CD4-positive, CD25-positive, alpha-beta regulatory T cell (primary cell): ENCODE measurements at places on chromosomes 16 and 17. TPM values are rescaled to one million over a fixed set of nuclear protein-coding genes. Genes with fewer than 3 reads are reported as not detected.

CNOT1 gene
- polyA plus RNA-seq, result 79.0 TPM

SULT1A3 gene
- not detected for polyA plus RNA-seq

ZNF764 gene
- 4.8 TPM for polyA plus RNA-seq

TMED6 gene
- polyA plus RNA-seq, result 0.20 TPM

PLXDC1 gene
- polyA plus RNA-seq, result 1.7 TPM

ABCC6 gene
- 0.25 TPM for polyA plus RNA-seq

CACNG4 gene
- not detected for polyA plus RNA-seq

IRF8 gene
- polyA plus RNA-seq, result 4.4 TPM

P2RX5 gene
- 21.0 TPM for polyA plus RNA-seq

ACLY gene
- 50.3 TPM for polyA plus RNA-seq

DNA sequence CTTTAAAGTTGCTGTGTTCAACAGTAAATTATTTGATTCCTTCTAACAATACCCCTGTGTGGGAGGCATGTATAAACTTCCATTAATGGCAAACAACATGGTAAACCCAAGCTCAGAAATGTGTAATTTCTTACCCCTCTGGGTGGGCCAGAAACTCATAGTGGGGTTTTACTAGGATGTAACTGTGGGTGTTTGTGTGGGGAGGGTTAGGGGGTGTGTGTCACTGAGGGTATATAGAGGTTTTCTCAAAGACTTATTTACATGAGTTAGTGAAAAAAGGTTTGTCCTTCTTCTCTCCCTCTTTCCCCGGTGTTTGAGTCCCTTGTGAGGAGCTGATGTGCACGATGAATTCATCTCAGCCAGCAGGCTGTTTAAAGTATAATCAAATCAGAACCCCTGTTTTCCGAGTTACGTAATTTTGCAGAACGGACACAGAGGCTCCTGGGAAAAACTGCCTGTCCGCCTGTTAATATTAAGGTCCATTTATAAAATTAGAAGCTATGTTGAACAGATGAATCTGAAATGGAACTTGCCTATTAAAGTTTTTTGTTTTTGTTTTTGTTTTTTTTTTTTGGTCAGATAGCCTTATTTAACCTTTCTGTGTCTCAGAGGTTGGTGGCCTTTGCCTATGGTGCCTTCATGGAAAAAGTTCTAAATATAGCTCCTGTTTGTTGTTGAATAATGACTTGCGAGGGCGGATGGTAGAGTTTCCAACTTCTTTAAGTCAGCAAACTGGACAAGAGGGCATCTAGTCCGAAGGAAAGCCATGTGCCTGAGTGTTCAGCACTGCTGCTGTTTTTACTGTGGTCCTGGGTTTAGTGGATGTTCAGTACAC is 73.3 kb downstream of the MSI2 start:
- no peak for DNase-seq

- DNase-seq, result no peak
These were observed 16.3 kb downstream of the ADAD2 start for GRCh38 chr16:84207251-84207650.

DNA sequence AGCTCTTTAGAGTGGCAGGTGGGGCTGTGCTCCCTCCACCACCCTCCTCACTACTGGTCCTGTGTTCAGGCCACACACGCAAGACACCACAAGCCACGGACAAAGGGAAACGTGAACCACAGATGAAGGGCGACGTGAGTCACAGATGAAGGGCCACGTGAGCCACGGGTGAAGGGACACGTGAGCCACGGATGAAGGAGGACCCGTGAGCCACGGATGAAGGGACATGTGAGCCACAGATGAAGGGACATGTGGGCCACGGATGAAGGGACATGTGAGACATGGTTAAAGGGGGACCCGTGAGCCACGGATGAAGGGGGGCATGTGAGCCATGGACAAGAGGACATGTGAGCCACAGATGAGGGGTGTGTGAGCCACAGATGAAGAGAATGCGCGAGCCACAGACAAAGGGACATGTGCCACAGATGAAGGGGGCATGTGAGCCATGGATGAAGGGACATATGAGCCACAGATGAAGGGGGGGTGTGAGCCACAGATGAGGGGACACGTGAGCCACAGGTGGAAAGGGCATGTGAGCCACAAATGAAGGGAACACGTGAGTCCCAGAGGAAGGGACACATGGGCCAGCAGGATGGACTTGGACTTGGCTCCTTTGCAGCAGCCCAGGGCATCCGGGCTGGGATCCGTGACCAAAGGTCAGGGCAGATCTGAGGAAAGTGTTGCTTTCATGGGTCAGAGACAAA is 15.6 kb downstream of the ZNF469 start:
- DNase-seq, result no peak

GRCh38 chr17:32569171-32570080 is 82.6 kb downstream of the CDK5R1 start:
- no peak for DNase-seq

- DNase-seq, result no peak
These were observed 3.2 kb downstream of the GAS7 start for GRCh38 chr17:10195090-10195805.

DNA sequence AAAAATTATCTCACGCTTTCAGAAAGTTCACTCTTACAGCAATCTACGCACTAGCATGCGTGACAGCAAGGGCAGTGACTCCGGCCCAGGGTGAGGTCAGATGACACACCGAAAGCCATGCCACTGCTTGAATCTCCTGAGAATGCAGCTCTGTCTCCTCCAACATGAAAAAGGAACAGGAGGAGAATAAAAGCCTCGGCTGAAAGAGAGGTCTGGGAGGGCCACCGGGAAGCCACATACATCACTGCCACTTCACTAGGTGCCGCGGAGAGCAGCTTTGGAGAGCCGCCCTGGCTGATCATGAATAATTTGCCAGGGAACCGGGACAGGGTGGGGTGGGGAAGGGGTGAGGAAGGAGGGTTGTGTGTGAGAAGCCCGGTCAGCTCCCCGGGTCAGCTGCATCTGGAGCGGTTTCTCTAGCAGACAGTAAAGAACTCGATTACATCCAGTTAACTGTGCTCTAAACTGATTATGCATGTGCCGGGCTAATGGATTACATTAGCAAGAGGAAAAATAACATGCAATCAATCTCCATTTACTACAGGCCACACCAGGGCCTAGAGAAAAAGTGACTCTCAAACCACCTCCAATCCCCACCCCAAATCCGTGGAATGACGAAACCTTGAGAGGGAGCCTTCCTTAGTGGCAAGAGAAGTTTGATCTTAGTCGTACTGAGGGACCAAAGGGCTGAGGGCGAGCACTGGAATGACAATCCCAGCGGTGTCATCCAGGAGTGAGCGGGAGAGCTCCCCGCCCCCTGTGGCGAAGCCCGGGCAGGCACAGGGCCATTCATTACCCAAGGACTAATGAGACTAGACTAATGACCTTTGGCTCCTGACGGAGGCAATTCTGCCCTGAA is 100.3 kb downstream of the ZFHX3 start:
- DNase-seq, result no peak

DNA sequence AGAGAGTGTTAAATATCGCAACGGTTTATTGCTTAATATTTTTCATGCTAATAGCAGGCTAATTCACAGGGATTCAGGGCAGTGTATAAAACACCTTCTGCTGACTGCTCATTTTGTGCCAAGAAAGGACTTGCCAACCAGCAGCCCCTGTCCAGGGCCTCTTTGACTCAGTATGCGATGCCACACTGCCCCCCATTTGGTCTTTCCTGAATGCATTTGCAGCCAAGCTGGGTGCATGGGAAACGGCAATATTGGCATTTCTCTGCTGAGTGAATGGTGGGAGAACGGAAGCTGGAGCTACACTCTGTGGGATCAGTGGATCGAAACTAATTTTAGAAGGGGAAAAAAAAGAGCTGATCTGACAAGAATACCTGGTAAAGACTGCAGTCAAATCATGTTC is 152.9 kb upstream of the C16orf82 start:
- no peak for DNase-seq

DNA sequence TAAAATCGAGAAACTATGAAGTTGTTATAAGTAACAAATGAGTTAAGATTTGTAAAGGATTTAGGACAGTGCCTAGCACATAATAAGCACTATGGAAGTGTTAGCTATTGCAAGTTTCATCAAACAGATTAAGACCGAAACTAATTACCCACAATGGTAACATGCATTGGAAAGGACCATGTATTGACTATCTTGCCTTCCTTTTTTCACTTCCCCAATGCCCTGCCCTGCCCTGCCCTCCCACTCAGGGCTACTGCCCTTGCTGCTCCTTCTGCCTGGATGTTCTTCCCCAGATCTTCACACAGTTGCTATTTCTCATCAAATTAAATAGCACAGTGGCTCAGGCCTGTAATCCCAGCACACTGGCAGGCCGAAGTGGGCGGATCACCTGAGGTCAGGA is 202.1 kb upstream of the PSMD7 start:
- DNase-seq, result no peak

DNA sequence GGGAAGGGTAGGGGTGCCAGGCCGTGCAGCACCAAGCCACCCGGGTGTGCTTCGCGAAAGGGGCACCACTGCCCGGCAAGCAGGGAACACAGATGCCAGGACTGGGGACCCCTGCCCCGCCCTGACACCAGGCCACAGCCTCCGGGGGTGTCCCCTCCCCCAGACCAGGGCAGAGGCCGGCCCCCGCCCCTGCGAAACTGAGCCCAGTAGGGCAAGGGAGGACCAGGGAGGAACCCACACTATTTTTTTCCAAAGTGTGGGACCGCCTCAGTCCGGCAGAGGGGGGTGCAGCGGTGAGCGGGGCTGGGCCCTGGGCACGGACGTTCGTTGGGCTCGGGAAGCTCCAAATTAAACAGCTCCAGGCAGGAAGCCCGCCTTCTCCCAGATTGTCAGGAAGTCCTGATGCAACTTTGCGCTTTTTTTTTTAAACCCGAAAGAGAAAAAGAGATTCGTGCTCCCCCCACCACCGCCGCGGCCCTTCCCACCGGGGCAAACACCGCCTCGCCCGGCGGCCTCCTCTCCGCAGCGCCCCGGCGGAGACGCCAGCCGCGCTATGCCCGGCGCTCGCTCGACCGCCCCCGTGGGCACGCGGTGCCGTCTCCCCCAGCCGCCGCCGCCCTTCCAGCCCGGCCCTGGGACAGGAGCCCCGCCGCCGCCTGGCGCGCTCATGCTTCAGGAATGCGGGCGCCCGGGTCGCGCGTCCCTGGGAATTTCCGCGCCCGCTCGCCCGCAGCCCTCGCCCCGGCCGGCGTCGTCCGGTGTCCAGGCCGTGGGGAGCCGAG is 755 bp downstream of the PIEZO1 start:
- DNase-seq, result peak; percentile 47

DNA sequence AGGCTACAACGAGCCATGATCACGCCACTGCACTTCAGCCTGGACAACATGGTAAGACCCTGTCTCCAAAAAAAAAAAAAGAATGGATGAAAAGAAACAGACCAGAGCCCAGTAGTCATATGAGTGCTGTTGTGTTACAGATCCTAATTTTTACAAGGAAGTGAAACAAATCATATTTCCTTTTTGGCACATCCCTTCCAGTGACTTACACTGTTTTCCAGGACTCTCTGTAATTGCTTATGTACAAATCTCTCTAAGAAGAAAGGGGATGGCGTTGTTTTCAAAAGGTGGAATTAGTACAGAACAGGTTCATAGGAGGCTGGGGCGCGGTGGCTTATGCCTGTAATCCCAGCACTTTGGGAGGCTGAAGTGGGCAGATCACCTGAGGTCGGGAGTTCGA is 19.8 kb upstream of the ZNF594 start:
- no peak for DNase-seq

- DNase-seq, result no peak
These were observed 131.2 kb downstream of the HS3ST3B1 start for GRCh38 chr17:14432079-14432478.

- DNase-seq, result no peak
These were observed 3.8 kb upstream of the SPEM1 start for GRCh38 chr17:7416323-7416722.

DNA sequence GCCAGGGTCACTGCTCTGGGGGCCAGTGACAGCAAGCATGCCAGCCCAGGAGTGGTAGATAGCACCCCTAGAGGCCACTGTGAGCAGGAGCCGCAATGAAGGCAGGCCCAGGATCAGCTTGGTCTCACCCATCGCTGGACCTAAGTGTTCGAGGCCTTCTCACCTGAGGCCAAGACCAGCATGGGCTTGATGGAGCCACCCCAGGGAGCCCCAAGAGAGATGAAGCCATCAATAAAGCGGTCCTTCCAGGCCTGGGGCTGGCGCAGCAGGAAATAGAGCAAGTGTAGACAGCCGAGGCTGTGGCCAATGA is 1.8 kb downstream of the LCAT start:
- peak; percentile 50 for DNase-seq

- no peak for DNase-seq
These were observed 16.4 kb upstream of the SMG8 start for GRCh38 chr17:59193336-59193862.

DNA sequence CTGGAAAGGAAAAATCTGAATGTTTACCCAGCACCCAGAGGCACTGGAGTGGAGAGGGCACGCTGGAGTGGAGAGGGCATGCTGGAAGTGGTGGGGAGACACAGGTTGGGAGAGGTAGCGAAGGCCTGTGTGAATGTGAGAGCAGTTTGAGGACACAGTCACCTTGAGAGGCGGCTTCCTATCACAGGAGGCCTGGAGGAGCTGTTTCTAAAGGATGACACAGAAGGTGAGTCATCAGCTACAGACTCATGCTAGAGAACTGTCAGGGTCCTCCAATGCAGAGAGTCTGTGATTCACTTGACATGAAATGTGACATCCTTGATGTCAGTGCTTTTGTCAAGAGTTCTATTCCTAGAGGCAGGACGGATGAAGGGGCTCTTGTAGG is 13.8 kb downstream of the CTRL start:
- peak; percentile 32 for DNase-seq
